Foreskin keratinocyte (primary cell): ENCODE measurements at places on chromosomes 5 and 9. TPM values are rescaled to one million over a fixed set of nuclear protein-coding genes. Genes with fewer than 3 reads are reported as not detected.

RGP1 gene
- total RNA-seq = 16.3 and 17.3 TPM in 2 replicates

STPG3 gene
- total RNA-seq = not detected in 2 replicates

CARD9 gene
- total RNA-seq = 0.24 and 0.35 TPM in 2 replicates

FCN2 gene
- total RNA-seq = not detected in 2 replicates

SGCD gene
- total RNA-seq = not detected in 2 replicates

NR2F1 gene
- total RNA-seq = not detected in 2 replicates
